ENCODE measurements at places on chromosomes 4 and X. TPM values are rescaled to one million over a fixed set of nuclear protein-coding genes. Genes with fewer than 3 reads are reported as not detected.

IL2 gene
- not detected for total RNA-seq

PCDH18 gene
- total RNA-seq: under 0.01 TPM

NLRP2B gene
- not detected for total RNA-seq

SLC25A4 gene
- total RNA-seq: 12.5 TPM

PROM1 gene
- total RNA-seq: 5.4 TPM

TBC1D8B gene
- total RNA-seq: 7.1 TPM

FRMD7 gene
- total RNA-seq: not detected

RPA4 gene
- 2.3 TPM for total RNA-seq

ART3 gene
- total RNA-seq: 1.2 TPM

GRCh38 chrX:86154553-86154952 lies 6.3 kb downstream of the DACH2 start:
- no peak for DNase-seq

DNA sequence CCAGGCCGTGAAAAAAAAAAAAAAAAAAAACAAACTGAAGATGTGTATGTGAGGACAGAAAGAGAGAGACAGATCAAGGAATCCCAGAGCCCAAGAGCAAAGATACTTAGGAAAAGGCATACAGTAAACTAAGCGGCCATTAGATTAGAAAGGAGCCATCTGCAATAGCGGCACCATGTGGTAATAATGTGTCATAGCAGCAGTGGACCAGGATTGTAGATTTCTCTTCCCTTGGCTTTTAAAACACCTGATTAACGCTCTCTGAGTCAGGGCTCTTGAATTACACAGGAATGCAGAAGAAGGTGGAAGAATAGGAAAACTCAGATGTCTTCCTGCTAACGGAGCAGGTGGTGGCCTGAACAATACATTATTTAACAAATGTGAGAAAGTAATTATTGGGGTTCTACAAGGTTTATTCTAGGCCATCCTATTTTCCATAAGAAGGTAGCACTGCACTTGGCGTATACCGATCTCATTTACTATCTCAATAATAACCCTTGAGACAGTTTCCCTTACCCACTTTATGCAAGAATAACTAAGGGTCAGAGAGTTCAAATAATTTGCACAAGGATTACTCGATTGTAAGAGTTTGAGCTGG lies 182.7 kb downstream of the KCNIP4 start:
- peak; percentile 54 for DNase-seq

DNA sequence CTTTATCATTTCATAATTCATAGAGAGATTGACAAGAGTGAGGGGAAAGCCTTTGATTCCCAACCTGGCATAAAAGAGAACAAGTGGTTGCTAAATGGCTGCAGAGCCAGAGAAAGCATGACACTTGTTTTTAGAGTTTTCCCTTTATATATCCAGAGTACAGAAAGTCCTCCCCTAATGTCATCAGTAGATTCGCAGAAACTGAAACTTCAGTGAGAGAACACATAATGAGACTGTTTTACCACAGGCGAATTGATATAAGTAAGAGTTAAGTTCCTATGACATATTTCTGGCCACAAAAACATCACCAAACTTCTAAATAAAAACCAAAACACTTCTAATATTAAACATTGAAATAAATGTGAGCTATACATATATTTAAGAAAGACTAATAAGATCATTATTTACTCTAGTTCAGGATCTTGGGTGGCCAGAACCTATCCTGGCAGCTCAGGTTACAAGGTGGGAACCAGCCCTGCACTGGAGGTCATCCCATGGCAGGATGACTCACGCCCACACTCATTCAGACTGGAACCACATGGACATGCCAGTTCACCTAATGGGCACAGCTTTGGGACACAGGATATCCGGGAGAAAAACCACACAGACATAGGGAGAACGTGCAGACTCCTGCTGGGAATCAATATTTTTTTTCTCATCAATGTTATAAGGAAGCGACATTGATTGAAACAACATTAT lies 35.5 kb downstream of the NWD2 start:
- DNase-seq: no peak

- no peak for DNase-seq
Observed at GRCh38 chrX:125093852-125094251, 225.8 kb upstream of the TEX13C start.

DNA sequence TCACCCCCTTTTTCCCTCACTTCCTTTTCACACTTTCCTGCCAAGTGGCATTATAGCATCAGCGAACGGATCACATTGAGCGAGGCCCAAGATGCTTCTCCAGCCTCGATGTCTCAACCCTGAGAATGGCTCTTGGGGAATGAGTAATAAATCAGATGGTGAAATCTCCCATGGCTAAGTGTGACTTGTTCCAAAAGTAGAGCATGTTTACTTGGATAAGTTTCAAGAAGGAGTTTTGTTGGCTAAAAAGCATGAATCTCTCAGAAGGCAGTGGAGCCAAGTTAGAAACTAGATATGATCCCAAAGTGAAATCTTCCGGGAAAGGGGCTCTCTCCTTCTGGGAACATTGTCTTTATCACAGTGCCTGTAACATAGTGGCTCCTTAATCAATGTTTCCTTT lies 316.3 kb downstream of the CAMK2D start:
- no peak for DNase-seq

- DNase-seq: no peak
Observed at GRCh38 chr4:186820391-186820891, 96.8 kb upstream of the FAT1 start.

- no peak for DNase-seq
Observed at GRCh38 chr4:162349395-162349794, 185.6 kb upstream of the FSTL5 start.

DNA sequence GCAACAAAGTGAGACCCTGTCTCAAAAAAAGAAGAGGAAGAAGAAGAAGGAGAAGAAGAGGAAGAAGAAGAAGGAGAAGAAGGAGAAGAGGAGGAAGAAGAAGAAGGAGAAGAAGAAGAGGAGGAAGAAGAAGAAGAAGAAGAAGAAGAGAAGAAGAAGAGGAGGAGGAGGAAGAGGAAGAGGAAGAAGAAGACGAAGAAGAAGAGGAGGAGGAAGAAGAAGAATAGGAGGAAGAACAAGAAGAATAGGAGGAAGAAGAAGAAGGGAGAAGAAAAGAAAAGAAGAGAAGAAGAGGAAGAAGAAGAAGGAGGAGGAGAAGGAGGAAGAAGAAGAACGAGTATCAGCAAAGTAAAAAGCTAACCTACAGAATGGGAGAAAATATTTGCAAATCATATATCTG lies 33.3 kb upstream of the LONRF3 start:
- no peak for DNase-seq

GRCh38 chr4:54276641-54277430 lies 47.7 kb downstream of the PDGFRA start:
- no peak for DNase-seq

GRCh38 chrX:40987413-40987812 lies 97.8 kb upstream of the USP9X start:
- no peak for DNase-seq

DNA sequence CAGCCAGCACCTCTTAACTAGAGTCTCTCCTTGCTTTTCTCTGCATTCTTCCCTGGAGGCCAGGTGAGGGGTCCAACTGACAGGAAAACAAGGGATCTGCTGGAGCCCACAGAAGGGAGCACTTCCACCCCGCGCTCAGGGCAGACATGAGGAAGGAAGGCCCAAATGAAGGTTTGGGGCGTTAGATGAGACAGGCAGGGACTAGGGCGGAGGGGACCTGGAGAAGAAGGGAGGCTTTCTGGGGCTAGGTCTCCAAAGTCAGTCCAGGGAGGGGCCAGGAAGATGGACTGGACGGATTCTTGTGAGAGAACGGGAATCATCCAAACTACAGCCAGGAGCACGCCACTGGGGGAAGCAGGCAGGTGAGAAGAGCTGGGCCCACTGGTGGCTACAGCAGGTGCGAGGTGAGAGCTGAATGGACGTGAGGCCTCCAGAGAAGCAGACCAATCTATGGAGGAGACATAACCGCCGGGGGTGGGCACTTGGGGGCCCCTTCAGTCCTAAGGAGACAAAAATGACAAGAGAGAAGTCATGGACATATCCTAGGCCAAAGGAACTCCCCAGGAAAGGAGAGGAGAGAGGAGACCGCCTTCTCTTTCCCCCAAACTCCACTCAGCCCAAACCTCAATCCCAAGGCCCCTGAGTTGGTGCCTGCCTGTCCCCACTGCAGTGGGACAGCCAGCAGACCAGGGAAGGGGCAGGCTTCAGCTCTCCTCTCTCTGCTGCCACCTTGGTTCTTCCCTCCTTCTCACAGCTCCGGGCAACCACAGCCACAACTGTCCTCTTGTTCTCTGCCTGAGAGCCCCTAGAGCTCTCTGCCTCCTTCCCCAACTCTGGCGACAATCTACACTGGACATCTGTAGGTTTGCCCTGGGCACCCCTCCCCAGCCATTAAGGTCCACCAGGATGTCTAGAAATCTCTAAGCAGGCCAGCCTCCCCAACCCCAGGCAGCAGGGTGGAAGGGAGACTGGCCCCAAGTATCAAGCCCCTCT lies 7.0 kb downstream of the APLN start:
- no peak for DNase-seq

GRCh38 chrX:45771114-45771513 lies 570.4 kb upstream of the DIPK2B start:
- DNase-seq: no peak

DNA sequence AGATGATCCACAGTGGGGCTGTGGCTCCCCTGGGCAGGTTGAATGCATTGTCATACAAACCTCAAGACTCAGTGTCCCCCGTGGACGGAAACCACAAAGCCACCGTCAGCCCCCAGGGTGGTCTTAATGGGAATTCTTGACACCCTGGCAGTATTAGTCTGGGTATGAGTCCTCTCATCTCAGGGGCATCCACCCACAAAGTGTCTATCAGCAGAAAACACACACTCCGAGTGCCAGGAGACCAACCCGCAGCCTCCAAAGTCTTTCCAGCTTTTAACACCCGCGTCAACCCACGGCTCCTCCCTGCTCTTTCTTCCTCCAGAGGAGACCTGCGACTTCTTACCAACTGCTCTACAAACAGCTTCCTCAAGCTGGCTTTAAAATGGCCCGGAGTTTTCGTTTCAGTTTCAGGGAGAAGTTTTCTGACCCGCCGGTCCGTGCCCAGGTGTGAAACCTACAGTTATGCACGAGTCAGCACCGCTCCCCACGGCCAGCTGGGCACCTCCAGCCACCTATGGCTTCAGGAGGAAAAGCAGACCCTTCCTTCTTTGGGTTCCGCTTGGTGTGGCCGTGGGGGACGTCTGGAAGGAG lies 14.4 kb upstream of the ASMTL start:
- DNase-seq: no peak

DNA sequence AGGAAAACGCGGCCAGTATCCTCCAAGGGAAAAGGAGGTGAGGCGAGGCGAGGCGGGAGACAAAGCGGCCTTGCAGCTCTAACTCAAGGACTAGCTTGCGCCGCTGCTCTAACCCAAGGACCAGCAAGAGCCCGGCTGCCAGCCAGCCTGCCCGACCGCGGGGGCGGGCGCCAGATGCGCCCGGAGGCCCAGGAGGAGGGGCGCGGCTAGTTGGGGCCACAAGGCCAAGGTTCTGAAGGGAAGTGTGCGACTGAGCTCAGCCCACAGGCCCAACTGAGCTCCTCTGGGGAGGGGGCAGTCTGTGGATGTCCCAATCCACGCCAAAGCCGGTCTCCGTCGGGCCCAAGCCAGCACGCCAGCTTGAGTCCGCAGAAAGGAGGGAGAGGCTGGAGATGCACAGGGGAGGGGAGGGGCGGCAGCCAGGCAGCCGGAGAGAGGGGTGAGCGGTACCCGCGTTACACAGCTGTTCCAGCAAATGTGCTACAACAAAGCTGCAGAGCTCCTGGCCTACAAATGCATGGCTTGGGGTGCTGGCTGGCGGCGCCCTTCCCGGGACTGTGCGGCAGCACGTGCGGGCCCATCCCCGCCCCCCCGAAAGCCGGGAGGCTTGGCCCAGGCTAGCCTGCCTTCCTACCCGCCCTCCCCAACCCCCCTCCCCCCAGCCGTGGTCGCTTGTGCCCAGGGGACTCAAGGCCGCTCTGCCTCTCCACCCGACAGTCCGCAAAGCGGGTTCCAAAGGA lies 637 bp downstream of the AMER1 start:
- DNase-seq: no peak

GRCh38 chr4:174317531-174317930 lies 33.8 kb downstream of the CEP44 start:
- peak; percentile 20 for DNase-seq

- DNase-seq: no peak
Observed at GRCh38 chr4:143575331-143575730, 61.8 kb downstream of the SMARCA5 start.

DNA sequence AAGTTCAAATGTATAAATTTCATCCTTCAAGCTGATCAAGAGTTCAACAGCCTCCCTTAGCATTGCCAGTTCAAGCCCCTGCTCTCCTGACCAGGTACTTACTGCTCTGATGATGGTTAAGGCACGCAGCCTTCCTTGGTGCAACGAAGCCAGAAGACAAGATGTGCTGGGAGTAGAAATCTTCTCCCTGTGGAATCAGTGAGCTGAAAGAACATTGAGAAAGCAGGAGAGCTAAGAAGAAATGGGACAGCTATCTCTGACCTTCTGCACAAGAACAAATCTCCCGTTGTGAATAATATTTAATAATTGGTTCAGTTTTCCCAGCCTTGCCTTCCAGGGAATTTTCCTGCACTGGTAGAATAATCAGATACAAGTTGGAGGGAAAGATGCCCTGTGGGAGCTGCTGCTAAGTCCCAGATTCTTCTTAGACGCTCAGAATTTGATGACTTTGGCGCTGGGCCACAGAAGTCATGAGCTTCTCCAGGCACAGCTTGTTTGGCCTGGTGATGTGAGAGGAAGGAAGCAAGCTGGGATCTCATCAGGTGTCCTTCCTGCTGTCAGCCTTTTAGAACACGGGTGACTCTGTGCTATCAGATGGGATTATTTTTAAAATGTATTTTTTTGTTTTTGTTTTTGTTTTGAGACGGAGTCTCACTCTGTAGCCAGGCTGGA lies 77.8 kb downstream of the CD38 start:
- no peak for DNase-seq

GRCh38 chr4:620201-620600 lies 5.2 kb upstream of the PDE6B start:
- no peak for DNase-seq

DNA sequence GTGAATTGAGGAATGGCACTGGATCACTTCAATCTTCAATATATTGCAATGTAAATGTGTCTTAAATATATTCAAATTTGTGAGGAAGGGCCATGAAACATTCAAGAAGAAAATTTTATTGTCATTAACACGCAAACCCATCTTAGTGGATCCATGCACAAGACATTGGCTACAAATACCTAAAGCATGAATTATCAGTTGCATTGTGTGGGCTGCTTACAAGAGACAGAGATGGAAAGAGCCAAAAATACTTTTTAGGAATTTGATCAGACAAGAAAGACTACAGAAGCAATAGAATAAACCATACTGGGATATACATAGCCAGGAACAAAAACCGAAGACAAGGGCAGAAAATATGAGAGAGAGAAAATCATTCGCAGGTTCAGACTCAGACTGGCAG lies 616.2 kb upstream of the GRIA3 start:
- no peak for DNase-seq

DNA sequence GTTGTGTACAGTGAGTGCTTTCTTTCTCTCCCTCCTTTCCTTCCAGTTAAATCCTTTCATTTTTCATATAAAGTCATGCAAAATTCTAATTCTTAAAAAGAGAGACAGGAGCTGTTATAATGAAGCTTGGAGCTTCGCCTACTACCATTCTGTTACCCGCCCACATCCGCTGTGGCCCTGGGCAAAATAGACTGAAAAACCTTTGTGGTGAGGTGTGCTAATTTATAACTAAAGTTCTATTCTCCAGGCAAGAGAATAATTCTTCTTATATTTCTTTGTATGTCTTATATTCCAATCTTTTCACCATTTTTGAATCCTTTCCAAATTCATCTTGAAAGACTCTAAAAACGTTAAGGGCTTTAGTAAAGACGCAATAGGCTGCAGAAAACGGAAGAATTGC lies 7.0 kb downstream of the QRFPR start:
- DNase-seq: no peak

Data from glomerular endothelial cell (primary cell).